ENCODE measurements at places on chromosomes 16 and 17.

- DNase-seq: no peak
These were observed 25.8 kb upstream of the ABCC3 start for GRCh38 chr17:50608700-50609379.

DNA sequence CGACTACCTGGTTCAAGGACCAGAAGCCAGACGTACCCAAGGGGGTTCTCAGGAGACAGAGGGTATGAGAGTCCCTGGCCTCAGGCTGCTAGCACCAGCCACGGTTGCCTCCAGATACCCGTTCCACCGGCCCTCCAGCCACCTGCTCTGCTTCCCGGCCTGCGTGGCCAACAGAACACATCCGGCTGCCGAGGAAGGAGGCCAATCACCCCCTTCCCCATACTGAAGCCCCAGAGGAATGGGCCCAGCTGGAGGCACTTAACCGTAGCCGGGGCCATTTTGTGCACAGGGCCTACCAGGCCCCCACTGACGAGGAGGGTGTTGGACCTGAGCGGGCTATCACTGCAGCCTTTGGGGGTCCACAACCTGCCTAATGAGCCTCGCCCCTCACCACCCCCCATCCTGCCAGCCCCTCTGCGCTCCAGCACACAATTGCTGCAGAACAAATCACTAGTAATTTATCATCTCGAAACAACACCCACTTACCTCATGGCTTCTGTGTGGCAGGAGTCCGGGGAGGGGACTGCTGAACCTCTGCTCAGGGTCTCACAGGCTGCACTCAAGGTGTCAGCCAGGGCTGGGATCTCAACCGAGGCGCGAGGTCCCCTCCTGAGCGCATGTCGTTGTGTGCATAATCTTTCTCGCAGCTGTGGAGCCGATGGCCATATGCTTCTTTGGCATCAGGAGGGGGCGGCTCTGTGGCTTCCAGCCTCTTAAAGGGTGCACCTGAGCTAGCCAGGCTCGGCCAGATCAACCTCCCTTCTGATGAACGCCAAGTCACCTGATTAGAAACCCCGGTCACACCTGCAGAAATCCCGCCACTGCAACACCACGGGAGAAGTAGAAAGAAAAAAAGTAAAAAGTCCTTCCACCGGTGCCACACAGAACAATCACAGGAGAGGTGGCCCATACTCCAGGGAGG, 10.1 kb upstream of the KREMEN2 start:
- no peak for DNase-seq

DNA sequence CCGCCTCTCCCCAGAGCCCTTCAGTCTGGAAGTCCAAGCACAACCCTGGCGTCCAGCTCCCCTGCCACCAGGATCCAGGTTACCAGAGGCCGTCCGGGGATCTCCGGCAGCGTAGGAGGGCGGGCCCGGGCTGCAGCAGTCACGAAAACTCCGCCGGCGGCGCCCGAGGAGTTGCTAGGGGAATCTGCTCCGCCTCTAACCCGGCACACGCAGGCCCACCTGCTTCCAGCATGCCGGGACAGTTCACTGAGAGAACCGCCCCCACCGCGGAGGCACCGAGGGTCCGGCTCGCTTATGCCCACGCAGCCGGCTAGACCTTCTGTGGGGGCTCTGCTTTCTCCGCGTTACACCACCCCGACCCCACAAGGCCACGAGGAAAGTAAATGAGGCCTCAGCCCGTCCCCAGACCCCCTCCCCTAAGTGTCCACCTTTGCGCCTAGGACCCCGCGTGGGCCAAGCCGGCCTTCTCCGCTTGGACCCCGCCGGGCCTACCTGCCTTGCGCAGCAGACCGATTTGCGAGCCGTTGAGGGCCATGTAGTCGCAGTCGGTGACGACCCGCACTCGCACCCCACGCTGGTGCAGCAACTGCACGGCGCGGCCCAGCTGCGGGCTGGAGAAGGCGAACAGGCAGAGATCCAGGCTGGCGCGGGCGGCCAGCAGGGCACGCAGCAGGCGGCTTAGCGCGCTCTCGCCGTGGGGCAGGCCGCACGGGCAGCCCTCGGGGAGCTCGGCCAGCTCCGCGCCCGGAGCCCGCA, 587 bp downstream of the PLD6 start:
- DNase-seq: no peak

DNA sequence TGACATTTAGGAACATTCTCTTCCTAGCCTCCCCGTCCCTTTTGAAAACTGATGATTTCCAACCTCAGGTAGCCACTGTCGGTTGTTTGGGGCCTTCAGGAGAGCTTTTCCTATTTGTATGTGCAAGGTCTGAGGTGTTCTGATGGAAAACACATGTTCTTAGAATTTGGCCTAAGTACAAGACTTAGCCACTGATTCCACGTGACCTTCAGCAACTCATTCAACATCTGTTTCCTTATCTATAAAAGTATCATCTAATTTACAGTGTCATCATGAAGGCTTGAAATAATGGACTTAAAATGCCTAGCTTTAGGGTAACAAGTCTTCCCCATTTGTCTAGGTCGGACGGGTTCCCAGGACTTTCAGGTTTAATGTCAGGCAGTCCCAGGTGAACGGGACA, 259.3 kb downstream of the SOX9 start:
- DNase-seq: no peak

GRCh38 chr16:14446796-14447195, 183.3 kb downstream of the PARN start:
- DNase-seq: no peak

Data from esophagus squamous epithelium (tissue), 5 donors.